Renal cortex interstitium (tissue), 15 donors: ENCODE measurements at places on chromosomes 7 and 10.

- no peak for DNase-seq
Observed at GRCh38 chr10:11337516-11337915, 273.9 kb downstream of the USP6NL start.

DNA sequence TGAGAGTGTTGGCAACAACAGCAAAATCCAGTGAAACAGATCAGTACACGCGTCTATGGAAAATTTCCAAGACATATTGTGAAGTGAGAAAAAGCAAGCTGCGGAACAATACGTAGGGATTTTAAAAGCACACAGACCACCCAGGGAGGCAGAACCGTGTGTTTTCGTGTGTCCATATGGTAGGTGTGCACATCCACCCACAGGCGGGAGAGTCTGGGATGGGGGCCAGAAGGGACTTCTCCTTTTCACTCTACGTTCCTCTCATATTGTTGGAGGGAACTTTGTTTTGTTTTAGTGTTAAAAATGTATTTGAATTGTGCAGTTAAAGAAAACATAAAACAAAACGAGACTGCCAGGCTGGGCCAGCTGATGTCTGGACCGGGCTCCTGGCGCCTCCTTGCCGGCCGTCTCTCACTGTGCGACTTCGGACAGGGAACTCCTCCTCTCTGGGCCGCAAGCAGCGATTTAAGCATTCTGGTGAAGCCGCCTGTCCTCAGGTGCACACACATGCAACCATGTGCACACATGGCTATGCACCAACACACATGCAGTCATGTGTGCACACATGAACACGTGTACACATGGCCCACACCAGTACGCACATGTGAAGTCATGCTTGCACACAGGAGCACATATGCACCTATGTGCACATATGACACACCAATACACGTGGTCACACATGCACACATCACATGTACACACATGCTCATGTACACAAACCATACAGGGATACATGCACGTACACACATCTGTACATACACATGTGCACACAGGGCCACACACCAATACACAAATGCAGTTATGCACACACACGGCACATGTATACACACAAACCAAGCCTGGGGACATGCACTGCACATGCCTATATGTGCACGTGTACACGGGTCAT, 141.1 kb downstream of the ELFN1 start:
- DNase-seq = no peak

DNA sequence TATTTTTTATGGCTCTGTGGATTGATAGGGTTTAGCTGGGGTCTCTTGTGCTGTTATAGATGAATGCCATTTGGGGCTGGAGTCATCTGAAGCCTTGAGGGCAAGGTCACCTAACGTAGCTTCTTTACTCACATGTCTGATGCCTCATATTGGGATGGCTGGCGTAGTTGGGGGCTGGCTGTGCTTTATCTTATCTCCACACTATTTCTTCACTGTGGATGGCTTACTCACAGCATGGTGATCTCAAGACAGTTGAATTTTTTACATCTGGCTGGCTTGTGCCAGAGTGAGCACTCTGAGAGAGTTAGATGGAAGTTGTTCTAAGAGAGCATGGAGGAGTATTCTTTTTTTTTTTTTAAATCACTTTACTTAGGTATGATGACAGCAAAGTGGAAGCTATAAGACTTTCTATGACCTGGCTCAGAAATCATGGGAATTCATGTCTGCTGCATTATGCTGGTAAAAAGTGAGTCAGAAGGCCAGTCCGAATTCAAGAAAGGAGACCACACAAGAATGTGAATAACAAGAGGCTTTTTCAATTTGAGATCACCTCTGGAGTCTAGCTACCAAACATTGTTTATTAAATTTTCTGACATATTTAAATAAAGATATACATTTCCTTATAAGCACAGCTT, 252.4 kb upstream of the TPK1 start:
- no peak for DNase-seq

GRCh38 chr7:139771001-139771956, 6.5 kb downstream of the HIPK2 start:
- DNase-seq = no peak

- DNase-seq = no peak
Observed at GRCh38 chr10:80203835-80204676, 1.3 kb downstream of the ANXA11 start.

GRCh38 chr7:116528008-116528789, 3.4 kb downstream of the CAV1 start:
- no peak for DNase-seq

GRCh38 chr7:22681852-22682657, 44.9 kb upstream of the IL6 start:
- DNase-seq = no peak

DNA sequence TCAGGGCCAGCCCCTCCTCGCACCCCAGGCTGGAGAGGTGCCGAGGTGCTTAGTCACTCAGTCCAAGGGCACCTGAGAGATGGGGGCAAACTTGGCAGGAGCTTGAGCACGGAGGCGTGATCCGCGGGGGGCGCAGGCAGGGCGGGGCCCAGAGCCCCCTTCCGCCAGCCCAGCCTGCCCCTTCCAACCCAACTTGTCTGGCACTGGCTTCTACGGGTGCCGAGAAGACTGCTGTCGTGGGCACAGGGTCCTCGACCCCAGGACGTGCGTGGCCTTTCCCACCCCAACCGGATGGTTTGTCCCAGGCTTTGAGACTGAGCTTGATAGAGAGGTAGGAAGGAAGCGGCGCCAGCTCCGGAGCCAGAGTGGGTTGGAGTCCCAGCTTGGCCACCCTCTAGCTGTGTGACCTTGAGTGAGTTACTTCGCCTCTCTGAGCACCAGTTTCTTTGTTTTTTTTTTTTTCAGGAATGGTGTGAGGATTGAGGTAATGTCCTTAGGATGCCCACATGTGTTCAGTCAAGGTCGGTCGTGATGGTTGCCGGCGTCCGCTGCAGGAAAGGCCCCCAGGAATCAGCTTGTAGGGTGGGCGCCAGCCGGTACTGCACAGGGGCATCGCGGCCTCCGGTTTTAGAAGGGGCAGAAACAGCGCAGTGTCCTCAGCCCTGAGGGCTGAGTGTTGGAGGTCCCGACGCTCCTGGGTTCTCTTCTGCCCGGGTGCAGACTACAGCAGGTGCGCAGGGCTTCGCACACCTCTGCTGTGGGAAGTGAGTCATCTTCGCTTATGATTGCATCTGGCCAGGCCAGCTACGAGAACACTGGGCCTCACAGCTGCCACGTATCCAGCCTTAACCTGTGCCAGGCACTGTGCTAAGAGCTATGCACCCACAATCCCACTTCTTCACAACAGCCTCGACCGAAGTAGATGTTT, 28.6 kb upstream of the VAX1 start:
- no peak for DNase-seq

DNA sequence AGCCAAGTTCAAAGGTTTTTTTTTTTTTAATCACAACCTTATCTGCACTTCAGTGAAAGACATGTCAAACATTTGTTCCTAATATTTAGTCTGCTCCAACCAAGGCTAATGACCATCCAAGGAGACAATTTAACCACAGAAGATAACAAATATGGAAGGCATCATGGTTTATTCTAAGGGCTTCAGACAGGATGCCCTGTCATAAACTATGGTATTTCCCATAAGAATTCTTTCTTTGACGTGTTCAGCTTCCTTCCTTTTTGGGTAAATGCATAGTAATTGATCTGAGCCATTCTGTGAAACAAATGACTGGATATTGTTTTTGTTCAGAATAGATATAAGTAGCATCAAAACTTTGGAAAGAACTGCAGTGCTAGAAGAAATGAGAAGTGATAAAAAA, 326.5 kb upstream of the AOAH start:
- no peak for DNase-seq

- no peak for DNase-seq
Observed at GRCh38 chr7:48611993-48612392, 312.4 kb upstream of the CDC14C start.

DNA sequence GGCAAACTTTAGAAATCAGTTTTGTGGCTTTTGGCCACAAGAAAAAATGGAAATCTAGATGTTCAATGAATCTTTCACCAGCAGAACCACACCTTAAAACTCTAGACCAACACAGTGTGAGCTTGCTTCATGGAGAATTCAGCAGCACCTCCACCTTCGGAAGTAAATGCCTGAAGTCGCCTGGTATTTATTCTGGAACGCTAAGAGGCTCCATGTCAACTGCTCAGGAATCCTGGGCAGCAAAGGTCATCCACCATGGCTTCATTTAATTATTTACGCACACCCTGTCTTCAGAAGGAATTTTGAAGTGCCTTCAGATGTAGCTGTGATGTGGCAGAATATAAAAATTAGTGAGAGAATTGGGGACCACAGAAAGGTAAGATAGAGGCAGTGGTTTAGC, 167.7 kb downstream of the GFRA1 start:
- DNase-seq = no peak

DNA sequence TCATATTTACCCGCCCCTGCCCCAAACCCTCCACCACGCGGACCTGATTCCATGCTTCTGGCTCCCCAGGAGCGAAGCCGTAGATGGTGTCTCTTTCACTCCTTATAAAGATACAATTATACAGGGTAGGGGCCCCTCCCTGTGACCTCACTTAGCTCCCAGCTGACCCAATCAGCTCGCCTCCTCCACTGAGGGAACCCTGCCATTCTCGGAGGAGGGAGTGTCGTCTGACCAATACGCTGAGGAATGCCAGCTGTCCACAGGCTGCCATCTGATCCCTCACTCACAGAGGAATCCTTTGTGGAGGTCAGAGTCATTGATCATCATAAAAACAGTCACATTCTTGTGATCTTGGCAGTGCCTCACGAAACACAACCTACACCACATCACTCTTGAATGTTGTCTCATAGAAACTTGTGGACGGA, 67.5 kb upstream of the INSIG1 start:
- peak; percentile 77 for DNase-seq

GRCh38 chr7:16423761-16424160, 2.4 kb upstream of the CRPPA start:
- no peak for DNase-seq

DNA sequence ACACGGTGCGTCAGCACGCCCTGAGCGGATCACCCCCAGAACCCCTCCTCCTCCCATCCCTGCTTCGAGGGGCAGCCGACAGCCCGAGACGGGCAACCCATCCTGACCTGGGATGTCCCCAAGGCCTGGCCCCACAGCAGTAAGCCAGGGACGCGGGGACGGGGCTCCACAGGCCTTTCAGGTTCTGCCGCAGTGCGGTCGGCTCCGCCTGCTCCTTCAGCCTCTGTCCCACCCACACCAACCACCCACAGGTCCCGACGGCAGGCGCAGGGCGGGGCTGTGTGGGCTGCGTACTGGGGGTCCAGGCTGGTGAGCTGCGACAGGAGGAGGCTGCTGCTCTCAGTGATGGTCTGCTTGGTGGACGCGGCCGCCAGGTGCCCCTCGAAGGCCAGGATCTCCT, 16.7 kb downstream of the INTS1 start:
- no peak for DNase-seq

GRCh38 chr10:132452216-132452650, 55.2 kb downstream of the PWWP2B start:
- no peak for DNase-seq

GRCh38 chr7:23353172-23353571, 54.0 kb downstream of the MALSU1 start:
- no peak for DNase-seq

DNA sequence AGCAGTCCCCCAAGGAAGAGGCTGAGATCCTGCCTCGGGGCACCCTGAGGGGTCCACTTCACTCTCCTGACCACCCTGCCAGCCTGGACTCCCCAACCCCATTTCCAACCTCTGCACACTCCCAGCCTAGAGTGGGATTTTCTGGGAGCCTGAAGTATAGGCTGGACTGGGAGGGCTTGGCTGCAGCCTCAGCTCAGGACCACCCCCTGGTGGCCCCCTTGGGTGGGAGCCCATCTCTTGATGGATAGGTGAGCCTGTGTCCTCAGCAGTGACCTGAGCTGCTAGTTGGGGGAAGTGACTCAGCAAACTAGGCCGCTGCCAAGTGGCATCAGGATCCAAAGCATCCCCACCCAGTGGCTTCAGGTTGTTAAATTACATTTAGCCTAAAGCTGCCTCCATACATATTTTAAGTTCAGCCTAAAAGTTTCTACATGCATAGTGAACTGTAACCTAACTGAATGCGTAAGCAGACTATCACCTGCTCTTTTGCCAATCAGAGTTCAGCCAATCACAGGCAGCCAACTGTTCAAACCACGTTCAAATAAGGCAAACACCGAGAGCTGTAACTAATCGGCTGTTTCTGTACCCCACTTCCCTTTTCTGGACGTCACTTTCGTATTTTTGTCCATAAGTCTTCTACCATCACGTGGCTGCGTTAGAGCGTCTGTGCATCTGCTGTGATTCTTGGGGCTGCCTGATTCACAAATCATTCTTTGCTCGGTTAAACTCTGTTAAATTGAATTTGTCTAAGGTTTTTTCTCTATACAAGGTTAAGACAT, 144.0 kb downstream of the PLPP4 start:
- DNase-seq = no peak

DNA sequence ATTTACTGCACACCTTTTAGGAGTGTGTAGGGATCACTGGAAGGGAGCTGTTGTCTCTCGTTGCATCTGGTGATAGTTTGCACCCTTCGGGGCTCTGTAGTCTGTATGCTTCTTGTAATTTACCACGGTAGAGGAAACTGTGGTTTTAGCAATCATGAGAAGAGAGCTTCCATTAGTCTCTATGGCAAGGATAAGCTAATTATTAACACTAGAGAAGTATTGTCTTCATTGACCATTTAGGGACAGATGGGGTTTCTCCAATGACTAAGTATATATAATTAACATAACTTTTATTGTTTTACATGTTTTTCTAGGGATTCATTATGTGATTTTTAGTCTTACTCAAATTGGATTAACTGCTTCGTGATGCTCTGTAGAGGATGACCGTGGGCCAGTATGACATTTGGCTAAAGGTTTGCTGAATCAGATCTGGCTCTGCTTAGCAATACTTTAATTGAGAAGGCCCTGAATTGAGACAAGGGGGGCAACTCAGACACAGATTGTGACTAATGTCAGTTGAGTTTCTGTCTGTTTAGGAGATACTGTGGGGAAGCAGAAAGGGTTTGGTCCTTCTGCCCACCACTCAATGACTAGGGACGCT, 8.7 kb downstream of the SLC18A2 start:
- DNase-seq = no peak

GRCh38 chr10:128268015-128268722, 141.9 kb upstream of the MKI67 start:
- peak; percentile 66 for DNase-seq

- DNase-seq = no peak
Observed at GRCh38 chr10:108434559-108435252, 1270.2 kb upstream of the SORCS1 start.
